ENCODE measurements at places on chromosomes 5 and 9.

DNA sequence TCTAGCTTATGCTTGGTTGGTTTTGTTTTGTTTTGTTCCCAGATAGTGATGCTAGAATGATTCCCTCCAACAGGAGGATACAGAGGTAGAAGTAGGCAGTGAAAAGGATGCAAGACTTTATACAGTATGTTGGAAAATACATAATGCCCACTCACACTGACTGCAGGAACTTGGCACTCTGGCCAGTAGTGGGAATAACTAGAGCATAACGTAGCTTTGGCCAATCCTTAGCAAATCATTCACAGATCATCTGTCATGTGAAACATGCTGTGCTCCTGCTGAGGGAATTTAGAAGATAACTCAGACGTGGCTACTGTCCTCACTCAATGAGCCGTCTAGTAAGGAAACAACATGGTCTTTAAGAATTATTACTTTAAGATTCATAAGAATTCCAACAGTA is 13.5 kb downstream of the CFAP90 start:
- DNase-seq, result no peak

- DNase-seq, result no peak
These were observed 255.0 kb downstream of the EFNA5 start for GRCh38 chr5:107415762-107416161.

GRCh38 chr5:92687821-92688722 is 892.9 kb downstream of the NR2F1-AS1 start:
- DNase-seq, result no peak

DNA sequence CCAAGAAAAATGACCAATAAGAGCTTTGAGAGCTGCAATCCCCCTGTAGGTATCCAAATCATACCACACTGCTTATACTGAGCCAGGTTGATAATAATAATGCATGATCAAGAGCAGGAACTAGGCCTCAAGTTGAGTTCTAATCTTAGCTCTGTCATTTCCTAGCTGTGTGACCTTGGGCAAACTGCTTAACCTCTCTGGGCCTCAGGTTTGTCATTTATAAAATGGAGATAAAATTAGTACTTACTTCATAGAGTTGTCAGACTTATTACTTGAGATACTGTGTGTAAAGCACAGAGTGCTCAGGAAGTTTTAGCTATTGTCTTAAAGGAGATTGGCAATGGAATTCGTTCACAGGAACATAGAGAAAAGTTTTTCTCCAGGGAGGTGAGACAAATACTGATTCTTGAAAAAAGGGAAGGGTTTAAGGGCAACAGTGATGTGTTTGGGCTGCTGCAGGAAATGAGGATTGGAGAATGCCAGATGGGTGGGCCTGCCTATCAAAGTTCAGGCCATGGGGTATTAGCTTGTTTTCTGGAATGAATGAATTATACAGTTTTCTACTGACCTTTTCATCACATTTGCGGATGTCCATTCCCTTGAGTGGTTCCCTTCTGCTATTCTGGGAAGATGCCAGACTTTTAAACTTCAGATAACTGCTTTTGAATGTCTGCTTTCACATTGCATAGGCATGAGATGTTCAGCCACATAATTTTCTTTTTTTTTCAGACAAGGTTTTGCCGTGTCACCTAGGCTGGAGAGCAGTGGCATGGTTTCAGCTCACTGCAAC is 10.2 kb upstream of the ATP6V0E1 start:
- DNase-seq, result no peak

DNA sequence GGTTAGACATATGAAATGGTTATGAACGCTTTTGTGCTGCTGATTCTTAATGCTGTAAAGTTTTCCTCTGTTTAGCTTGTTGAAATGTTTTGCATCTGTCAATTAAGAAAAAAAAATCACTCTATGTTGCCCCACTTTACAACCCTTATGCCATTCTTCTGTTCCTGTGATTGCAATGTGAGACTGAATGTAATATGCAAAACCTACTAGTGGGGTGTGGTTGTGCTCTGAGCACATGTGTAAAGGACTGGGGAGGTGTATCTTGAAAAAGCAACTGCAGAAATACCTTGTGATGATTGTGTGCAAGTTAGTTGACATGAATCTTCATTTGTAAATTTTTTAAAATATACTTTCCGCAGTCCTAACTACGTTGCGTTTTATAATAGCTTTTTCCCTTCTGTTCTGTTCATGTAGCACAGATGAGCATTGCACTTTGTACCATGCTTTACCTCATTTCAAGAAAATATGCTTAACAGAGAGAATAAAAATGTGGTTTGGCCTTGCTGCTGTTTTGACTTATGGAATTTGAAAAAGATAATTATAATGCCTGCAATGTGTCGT is 357.0 kb upstream of the PIK3R1 start:
- no peak for DNase-seq
